ENCODE measurements at places on chromosomes 7 and 10.

DNA sequence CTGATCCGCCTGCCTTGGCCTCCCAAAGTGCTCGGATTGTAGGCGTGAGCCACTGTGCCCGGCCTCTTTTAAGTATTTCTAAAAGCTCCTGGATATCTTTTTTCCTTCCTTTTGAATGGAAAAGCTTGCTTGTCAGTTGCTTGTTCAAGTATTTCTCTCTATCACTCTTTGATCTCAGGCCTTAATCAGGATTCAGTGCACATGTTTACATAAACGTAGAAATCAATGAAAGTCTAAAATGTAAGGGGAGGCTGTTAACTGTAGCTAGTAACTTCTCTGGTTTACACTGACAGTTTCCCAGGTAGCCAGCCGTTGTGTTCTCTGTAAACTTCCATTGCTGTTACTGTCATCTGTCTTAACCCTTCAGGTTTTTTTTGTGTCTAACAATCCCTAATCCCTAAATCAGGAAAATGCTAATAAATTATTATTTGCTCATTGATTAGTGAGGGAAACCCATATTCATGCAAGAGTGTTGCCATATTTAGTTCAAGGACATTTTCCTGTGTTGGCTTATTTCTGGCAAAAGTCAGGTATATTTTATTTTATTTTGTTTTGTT is 1.5 kb upstream of the PRPF18 start:
- DNase-seq, result no peak

GRCh38 chr7:117010375-117011133 is 57.3 kb downstream of the ST7 start:
- DNase-seq, result no peak

GRCh38 chr10:62165803-62166202 is 102.8 kb downstream of the RTKN2 start:
- no peak for DNase-seq

GRCh38 chr7:36078816-36079360 is 74.2 kb upstream of the EEPD1 start:
- no peak for DNase-seq

GRCh38 chr10:129869596-129870473 is 94.2 kb downstream of the EBF3 start:
- no peak for DNase-seq

DNA sequence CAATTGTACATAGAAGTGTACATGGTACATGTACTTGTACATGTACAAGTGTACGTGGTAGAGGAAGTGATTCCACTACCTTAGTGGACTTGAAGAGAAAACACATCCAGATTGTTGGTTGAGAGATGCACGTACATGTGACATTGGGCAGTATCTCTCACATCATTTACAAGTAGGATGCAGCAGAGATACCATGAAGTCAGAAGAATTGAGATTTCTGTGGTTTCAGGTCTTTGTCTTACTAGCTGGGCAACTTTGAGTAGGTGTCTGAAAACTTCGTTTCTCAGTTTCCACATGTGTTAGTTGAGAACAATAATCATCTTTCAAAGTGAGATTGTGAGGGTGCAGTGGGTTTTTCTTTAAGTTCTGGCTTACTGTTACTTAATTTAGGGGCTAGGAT is 21.5 kb downstream of the CLDN12 start:
- no peak for DNase-seq

GRCh38 chr7:70325509-70326101 is 727.3 kb downstream of the AUTS2 start:
- DNase-seq, result no peak

DNA sequence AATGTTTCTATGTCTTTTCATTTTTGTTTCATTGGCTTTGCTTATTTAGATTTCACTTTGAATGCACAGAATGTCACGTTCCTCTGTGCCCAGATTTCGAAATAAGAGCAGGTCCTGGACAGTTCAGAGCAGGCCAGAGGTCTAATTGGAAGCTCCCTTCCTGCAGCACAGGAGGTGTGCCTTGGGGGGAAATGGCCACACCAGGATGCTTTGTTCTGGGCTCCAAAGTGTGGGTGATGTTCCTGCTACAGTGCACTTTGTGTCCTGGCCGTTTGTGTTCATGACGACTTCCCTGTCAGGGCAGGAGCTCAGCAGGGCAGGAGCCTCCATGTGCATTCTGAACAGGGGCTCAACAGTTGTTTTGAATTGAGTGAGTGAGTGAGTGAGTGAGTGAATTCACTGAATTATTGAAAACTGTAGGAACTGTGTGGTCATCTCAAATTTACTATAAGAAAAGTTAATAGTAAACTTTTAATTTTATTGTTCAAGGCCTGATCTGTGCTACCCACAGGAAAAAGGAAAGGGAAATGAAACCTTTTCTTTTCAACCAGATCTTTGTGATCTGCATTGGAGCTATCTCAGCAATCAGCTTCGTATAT is 109.5 kb upstream of the GJD4 start:
- no peak for DNase-seq

DNA sequence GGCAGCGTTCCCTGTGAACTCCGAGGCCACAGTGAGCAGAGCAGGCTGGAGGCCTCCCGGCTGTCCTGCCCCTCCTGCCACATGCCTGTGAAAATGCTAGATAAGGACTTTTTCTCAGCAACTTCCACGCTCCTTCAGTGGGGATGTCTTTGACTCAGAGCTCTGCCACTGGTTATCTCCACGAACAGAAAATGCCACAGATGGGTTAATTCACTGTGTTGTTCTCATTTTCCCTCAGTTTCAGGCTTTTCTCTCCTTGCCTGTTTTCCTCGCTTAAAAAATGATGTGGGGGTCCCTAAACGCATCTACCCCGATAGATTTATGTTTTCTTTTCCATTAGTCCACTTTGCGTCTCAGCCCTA is 51.3 kb downstream of the IKZF1 start:
- no peak for DNase-seq

DNA sequence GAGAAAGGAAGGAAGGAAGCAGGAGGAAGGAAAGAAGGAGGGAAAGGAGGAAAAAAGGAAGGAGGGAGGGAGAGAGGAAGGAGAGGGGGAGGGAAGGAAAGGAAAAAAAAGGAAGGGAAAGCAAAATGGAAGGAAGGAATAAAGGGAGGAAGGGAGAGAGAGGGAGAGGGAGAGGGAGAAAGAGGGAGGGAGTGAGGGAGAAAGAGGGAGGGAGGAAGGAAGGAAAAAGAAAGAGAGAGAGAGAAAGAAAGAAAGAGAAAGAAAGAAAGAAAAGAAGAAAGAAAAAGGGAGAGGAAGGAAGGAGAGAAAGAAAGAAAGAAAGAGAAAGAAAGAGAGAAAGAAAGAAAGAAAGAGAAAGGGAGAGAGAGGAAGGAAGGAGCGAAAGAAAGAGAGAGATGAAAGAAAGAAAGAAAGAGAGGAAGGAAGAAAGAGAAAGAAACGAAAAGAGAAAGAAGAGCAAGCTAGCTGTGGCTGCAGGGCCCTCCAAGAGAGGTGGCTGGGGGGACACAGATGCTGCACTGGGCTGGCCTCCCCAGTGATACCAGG is 472.4 kb upstream of the MGMT start:
- DNase-seq, result no peak

DNA sequence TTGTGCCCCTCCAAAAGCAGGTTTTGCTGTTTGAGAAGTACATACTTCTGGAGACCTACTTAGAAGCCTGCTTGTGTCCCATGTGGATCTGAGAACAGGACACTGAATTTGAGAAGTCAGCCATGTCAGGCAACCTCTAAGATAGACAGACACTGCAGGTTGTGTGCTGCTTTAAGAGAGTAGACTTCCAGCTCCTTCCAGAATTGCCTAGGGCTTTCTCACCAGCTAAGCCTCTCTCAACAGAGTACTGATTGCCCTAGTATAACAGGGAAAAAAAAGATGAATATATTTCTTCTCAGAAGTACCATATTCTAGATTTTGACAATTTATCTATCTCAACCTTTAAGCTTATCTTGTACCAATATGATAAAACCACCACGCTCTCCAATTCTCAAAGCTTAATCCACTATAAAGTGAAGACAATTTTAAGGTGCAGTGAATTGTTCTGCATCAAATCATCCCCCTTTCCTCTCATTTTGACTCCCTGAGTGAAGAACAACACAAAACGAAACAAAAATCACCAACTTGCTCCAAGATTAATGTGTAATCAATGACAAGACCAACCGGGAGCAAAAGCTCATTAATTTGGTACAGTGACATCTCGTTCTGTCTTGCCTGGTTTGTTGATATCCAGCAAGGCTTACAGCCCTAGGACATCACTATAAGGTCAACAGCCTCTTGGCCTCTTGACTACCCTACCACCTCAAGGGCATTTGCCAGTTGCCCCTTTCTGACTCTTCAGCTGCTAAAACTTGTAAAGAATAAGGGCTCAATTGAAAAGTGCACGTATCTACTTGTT is 214.6 kb downstream of the SORCS1 start:
- DNase-seq, result no peak

GRCh38 chr10:4109469-4109868 is 324.5 kb upstream of the KLF6 start:
- no peak for DNase-seq

DNA sequence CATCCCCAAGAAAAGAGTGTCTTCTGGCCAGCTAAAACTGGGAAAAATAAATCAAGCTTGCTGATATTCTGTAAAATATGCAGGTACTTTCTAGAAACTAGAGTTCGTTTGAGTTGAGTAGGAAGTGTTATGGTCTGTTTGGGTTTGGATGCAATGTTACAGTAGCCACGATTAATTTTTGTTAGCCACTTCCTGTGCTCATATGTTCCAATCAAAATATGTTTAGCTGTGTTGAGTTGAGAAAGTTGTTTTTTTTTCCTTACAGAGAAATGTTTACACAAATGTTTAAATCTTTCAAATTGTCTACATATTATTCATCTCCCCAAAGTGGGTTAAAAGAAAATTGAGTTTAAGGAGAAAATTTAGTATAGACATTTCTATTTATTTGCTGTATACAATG is 11.3 kb upstream of the LAMB1 start:
- no peak for DNase-seq

DNA sequence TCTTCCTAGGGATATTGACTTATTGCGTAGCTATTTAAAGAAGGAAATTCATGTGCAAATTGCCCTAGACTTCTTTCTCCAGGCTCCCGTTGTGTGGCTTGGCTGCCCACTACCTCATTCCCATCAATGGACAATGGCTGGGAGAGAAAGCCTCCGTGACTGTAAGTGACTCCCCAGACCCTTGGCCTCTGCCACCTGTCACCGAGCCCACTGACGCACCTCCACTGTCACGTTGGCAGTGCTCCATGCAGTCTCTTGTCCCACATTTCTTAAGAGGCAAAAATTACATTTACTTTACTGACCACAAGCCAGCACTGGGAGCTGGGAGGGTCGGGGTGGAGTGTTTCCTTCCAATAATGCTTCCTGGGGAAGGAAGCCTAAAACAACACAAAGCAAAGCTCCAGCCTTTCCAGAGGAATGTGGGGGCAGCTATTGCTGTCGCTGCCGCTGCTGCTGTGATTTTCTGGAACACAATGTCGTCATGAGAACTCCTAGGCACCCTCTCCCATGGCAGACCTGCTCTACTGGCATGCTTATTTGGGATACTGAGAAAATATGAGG is 89.7 kb upstream of the STEAP1B start:
- no peak for DNase-seq

DNA sequence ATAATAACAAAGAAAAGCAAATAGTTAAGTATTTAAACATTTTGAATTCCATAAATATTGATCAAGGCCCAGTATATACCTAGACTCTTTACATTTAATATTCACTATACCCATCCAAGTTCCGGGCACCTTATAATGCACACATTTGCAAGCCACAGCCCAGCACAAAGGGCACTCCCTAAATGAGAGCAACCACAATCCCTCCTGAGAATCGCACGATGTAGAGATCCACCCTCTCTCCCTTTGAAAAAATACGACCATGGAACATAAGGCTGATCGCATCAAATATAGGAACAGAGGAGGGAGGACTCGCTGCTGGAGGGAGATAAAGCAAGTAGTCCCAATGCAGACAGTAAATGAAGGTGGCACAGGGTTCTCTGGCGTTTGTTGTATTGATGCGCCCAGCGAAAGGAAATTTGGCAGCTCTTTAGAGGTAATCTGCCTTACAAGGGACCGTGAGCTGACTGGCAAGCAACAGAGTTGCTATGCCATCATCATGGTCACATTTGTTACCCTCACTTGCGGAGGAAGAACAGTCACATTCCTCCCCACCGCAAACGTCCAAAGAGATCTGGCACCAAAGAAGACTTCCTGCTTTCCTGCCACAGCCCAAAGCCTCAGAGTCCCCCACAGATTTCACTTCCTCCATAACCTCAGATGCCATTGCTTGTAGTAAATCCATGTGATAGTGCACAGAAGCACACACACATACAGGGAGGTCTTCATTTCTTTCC is 16.1 kb upstream of the TAS2R40 start:
- no peak for DNase-seq

DNA sequence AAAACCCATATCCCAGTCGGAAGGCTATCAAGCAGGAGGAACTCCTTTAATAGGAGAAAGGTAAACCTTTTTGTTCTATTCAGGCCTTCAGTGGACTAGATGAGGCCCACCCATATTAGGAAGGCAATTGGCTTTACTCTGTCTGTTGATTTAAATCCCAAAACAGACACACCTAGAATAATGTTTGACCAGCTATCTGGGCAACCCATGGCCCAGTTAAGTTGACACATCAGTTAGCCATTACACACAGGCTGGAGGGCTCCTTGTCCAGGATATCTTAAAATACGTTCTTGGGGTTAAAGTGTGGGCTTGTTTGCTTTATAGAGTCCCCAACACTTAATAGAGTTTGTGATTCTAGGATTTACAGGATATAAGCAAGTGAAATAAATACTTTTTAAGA is 339.0 kb upstream of the PRKCQ start:
- no peak for DNase-seq

- no peak for DNase-seq
Observed at GRCh38 chr10:31765541-31765940, 163.1 kb downstream of the ARHGAP12 start.

GRCh38 chr10:119700321-119700954 is 25.4 kb upstream of the INPP5F start:
- no peak for DNase-seq

GRCh38 chr10:19606968-19607367 is 209.3 kb upstream of the PLXDC2 start:
- no peak for DNase-seq

- no peak for DNase-seq
Observed at GRCh38 chr10:15146366-15146765, 22.1 kb downstream of the NMT2 start.

DNA sequence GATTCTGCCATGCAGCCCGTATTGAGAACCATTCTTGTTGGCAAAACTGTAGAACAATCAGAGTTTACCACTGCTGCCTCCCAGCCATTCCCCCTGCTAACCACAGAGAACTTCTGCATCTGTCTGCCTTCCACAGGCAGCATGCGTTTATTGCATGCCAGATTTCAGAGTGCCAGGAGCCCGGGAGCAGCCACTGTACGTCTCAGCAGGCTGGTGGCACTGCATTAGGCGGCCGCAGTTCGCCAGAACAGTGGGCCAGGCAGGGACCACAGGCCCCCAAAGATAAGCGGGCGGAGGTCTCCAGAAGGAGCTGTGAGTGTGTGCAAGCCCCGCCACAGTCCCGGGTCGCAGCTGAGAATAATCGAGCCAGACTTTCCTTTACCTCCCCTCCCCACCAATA is 31.8 kb downstream of the ZNF467 start:
- no peak for DNase-seq

GRCh38 chr10:62058896-62059216 is 157.4 kb downstream of the ARID5B start:
- no peak for DNase-seq

- no peak for DNase-seq
Observed at GRCh38 chr10:73537288-73537687, 41.5 kb upstream of the PPP3CB start.
